NCI-H446 treated with DMSO at 0.1 percent for 48 hours (cell line): ENCODE measurements at places on chromosomes 4 and X.

DNA sequence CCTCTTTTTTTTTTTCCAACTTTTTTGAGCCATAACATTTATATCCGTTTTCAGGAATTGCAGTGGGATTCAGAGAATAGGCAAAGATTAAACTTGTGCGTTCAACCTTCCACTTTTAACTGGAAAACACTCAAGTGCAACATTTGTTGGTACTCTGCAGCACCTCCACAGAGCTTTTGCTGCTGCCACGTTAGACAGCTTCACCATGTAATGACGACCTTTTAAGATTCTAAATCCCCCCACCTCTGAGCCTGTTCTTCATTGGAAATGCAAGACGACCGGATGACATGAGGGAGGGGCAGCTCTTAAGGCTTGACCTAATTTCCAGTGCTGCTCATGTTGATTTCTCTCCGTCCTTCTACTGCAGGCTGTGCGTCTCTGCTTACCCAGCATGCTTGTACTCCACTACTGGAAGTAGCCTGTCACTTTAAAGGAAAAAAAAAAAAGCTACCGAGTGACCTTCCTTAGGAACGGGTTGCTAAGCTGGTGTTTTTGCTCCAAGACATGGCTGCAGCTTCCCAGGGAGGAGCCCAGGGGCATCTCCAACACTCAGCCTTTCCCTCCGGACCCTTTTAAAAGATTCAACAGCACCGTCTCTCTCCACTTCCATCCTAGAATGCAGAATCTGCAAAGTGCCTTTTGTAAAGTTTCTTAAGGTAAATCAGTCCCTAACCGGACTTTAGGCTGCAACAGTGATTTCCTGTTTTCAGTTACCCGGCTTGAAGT is at the start of gene CC2D2A:
TSS of gene CC2D2A (plus strand) at position 481 of the 726 bp plus-strand sequence. CDS start 6,051 bp downstream, outside the sequence.
- no peak for DNase-seq

- no peak for DNase-seq
Measured at GRCh38 chr4:2040391-2041238, 18.5 kb upstream of the NAT8L start.

GRCh38 chr4:186553717-186554116 is 1.6 kb downstream of the MTNR1A start:
- no peak for DNase-seq

DNA sequence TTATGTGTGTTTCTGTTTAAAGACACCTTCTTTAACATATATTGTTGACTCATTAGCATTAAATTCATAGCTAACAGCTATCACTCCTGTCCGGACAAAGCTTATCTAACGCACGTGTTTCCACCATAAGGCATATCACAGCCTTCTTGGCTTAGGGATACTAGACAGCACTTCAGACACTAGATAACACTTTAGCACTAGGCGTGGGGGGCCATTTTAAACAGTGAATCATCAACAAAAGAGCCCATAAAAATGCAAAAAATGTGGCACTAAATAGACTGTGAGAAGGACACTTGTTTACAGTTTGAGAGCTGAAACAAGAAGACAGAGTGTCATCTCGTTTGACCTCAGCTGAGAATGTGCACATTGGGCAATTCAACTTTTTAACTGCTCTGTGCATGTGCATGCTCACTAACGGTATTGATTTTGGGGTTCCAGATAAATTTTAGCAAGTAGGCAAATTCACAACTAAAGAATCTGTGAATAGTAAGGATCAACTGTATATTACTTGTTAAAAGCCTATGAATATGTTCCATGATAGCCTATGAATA is 58.9 kb upstream of the RAI2 start:
- DNase-seq: no peak

GRCh38 chr4:139916041-139916440 is 237.9 kb downstream of the MAML3 start:
- no peak for DNase-seq

DNA sequence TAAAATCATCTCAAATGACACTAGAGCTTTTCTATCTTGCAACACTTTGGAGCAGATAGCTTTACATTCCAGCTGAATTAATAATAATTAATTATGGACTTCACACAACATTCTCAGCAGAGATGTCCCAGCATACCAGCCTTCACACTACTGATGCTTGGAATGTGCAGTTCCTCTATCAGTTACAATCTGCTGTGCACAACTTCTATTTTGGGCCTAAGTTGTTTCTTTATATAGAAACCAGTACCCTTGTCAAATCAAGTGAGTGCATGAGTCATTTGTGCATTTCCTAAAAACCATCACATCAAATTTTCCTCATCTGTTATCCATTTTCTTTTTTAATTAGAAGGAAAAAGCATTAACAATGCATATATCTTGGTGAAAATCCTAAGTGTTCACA is 8.8 kb upstream of the RASL11B start:
- DNase-seq: no peak

- DNase-seq: no peak
Measured at GRCh38 chr4:174444390-174444789, 77.9 kb downstream of the HPGD start.

DNA sequence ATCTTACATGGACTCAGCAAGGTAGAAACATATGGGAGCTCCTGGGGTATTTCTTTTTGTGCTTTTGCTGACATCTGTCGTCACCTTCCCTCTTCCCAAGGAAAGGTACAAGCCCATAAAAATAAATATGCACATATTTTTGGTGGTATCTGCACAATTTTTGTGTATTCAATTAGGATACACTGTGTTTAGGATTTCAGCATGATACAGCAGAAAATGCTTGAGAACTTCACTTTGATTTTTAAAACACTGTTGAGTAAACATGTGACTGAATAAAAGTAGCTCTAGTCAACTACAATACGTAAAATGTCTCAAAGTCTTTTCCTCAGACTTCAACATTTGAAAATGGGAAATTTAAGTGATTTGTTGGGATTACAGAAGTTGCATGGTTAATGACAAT is 99.4 kb upstream of the SPANXC start:
- DNase-seq: no peak

DNA sequence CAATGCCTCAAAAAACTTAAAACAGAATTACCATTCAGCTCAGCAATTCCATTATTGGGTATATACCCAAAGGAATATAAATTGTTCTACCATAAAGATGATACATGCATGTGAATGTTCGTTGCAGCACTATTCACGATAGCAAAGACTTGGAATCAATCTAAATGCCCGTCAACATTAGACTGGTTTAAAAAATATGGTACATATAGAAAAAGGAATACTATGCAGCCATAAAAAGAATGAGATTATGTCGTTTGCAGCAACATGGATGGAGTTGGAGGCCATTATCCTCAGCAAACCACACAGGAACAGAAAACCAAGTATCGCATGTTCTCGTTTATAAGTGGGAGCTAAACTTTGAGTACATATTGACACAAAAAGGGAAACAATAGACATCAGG is 10.9 kb upstream of the SYNPO2 start:
- DNase-seq: no peak

DNA sequence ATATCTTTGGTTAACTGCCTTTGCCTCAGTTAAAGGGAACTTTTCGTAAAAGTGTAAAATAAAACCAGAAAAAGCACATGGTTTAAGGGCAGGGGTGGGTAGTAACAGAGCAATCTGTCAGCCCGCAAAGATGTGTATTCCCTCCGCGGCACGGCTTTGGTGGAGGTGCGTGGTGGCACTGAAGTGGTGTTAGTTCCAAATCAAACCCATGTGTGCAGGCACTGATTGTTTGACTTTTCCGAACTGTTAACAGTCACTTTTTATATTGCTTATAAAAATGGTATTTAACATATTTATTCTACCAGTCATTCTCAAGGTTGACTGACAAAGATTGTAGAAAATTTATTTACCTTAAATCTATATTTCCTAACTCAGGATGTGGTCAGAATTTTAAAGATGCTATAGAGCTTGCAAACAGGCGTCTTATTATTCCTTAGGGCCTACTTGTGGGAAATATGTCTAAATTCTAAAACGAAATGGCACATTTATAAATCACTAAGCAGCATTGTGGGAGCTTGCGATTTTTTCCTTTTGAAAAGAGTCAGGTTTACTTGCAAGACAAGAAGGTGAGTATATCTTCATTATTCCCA is 272.7 kb upstream of the PCDH18 start:
- no peak for DNase-seq

GRCh38 chrX:103254921-103255493 is at the start of gene TCEAL8:
TSS of gene TCEAL8 (minus strand) at chrX:103255155. CDS start at chrX:103253979, 1,176 bp downstream.
- DNase-seq: peak; percentile 59

GRCh38 chr4:33057736-33058135 is 2337.6 kb downstream of the PCDH7 start:
- DNase-seq: no peak

GRCh38 chr4:128232719-128233118 is 54.9 kb downstream of the PGRMC2 start:
- DNase-seq: no peak

DNA sequence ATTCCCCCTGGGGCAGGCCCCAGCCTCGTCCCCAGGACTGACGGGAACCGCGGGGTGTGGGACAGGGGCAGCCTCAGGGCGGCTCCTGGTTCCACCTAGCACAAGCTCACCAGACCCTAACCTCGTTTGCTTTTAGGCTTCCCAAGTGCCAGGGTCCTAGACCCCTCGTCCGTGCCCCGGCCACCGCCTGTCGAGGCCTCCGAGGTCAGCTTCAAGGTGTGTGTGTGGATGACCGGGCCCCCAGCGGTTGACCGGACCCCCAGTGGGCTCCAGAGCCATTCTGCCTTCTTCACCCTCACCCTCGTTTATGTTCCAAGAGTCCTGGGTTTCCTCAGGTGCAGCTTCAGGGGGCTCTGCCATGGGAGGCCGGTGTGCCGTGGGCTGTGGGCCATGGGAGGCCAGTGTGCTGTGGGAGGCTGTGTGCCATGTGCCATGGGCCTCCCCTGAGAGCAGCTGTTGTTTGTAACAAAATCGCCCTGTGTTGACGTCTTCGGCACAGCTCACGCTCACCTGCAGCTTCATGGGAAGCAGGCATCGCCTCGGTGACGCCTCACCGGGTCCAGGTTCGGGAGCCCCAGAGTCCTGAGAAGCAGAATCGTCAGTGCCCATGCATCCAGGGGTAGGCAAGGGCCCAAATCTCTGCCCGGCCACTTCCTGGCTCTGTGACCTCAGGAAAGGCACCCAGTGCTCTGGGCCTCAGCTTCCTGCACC is 43.0 kb upstream of the HMX1 start:
- no peak for DNase-seq

GRCh38 chr4:52643785-52644244 is 15.3 kb downstream of the USP46 start:
- DNase-seq: peak; percentile 27

GRCh38 chr4:4456816-4457578 is 70.1 kb downstream of the NSG1 start:
- DNase-seq: no peak

DNA sequence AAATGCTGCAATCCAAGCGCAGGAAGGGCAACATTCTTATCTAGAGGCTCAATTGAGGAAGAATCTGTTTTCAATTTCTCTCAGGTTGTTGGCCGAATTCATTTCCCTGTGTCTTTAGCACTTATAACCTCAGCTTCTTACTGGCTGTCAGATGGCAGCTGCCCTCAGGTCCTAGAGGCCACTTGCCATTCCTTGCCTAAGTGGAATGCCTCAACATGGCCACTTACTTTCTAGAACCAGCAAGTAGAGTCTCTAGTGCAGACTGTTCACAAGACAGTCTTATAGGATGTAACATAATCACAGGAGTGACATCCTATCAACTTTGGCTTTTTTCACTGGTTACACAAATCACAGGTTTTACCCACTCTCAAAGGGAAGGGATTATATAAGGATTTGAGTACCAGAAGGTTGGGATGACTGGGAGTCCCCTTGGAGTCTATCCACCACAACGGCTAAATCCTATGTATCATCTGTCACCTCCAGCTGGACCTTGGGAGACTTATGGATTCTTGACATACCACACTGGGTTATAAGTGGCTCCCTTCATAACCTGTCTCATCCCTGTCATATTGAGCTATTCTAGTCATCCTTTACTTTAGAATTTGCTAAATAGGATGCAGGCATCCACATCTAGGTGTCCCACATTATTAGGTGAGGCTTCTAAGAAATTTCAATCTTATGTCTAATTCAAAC is 297.9 kb upstream of the CTSO start:
- DNase-seq: no peak

GRCh38 chr4:143135358-143135757 is 49.4 kb upstream of the USP38 start:
- DNase-seq: no peak

DNA sequence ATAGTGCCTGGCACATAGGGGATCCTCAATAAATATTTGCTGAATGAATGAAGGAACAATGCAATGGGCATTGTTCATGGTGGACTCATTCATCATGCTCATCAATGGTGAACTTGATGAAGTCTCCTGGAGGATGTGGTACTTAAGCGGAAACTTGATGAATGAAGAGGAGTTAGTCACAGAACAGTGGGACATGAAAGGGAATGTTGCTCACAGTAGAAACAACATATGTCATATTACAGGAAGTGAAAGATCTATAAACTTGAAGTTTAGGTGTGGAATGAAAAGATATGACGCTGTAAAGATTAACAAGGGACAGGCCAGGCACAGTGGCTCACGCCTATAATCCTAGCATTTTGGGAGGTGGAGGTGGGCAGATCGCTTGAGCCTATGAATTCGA is 224.1 kb downstream of the PPP3CA start:
- DNase-seq: no peak

- no peak for DNase-seq
Measured at GRCh38 chr4:102663073-102663472, 97.7 kb downstream of the MANBA start.

GRCh38 chr4:80097400-80098177 is 24.6 kb upstream of the ANTXR2 start:
- peak; percentile 84 for DNase-seq

DNA sequence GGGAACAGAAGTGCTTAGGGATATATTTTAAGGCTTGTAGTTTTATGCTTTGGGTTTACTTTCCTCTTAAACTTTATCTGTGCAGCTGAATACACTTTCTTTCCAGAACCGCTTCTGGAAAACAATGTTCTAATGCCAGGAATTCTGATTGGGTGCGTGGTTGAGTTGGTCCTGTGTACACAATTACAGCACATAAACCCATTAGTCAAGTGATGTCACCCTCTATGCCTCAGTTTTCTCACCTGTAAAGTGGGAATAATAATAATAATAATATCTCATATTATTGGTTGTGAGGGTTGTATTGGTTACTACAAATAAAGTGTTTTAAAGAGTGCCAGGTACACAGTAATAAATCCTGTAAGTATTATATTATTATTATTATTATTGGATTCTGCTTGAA is 129.2 kb downstream of the MID1IP1 start:
- DNase-seq: no peak

GRCh38 chr4:186020793-186021407 is 48.1 kb upstream of the TLR3 start:
- DNase-seq: no peak

DNA sequence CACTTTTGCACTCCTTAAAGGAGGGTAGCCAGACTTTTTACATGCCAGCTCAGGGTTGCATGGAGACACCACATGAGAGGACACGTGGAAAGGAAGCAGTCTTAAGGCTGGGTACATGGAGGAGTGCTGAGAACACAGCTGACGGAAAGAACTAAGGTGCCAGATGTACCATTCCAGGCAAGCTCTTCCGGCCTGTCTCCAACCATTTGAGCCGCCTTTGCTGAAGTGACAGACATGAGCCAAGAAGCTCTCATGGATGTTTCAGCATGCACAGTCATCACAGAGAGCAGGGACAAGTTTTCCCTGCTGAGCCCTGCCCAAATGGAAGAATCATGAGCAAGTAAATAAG is 83.4 kb upstream of the BMP2K start:
- no peak for DNase-seq
